ENCODE measurements at places on chromosomes 16 and 17. TPM values are rescaled to one million over a fixed set of nuclear protein-coding genes. Genes with fewer than 3 reads are reported as not detected.

DNA sequence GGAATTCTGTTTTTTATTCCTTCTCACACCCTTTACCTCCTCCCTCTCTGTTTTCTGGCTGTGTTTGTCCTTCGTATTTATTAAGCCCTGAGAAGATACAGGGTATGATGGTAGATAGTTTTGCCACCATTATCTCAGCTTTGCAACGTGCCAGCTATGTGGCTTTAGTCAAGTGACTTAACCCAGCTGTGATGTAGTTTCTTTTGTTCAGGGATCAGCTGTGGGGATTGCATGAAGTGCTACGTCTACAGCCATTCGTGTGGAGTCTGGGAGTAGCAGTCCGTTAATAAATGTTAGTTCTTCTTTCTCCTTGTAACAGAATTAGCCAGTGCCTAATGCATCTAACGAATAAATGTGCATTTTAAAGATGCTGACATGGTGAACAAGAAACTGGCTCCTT, 128.4 kb downstream of the HAPSTR1 start:
- no peak for DNase-seq

- DNase-seq = no peak
Measured at GRCh38 chr16:84241778-84242177, 2.0 kb upstream of the KCNG4 start.

- peak; percentile 11 for DNase-seq
Measured at GRCh38 chr16:74521691-74522090, 85.2 kb downstream of the GLG1 start.

The TBC1D3K gene
- 1.2 TPM for total RNA-seq

DNA sequence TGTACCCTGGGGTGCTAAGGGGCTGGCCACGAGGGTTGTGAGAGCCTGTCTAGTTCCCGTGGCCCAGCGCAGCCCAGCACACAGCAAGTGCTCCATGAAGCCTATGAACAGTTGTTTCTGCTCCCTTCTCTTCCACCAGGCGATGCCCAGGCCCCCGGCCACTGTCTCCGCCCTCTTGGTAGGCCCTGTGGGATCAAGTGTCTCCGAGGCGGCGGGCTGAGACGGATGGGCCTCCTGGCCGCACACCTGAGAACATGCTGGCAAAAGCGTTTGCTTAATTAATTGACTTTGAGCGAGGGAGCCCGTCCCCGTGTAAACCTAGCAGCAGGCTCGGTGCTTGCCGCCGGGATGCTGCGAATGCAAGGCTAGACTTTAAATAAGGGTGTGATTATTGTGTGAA, 129.7 kb upstream of the GSE1 start:
- no peak for DNase-seq

Measured in HT1080 (cell line).